ENCODE measurements at places on chromosomes 3 and 15.

GRCh38 chr3:116474801-116475200 is 29.5 kb upstream of the LSAMP start:
- no peak for DNase-seq

GRCh38 chr3:60096403-60096802 is 1046.6 kb upstream of the CFAP20DC start:
- no peak for DNase-seq

DNA sequence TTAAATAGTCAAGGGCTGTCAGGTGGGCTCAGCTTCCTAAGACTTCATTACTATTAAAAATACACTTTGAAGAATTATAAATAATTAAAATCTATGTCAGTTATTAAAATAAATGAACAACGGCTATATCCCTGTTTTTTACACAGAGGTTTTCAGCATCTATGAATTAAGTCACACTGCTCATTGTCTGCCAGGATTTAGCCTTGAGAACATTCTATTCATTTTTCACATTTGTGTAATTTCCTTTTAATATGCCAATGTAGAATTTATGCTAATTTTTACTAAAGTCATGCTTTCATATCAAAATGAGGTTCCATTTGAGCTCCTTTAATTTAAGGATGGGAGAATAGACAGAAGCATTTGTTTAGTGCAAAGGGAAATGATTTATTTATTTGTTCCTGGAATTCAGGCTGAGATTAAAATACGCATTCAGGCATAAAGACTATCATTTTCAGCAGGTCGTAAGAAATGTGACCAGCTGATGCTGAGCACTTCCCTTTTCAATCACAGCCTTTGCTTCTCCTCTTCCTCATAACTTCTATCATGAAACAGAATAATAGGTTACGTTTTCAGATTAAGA is 345.1 kb downstream of the MFSD1 start:
- no peak for DNase-seq

- no peak for DNase-seq
These were observed 6.3 kb downstream of the XCR1 start for GRCh38 chr3:46020766-46021510.

DNA sequence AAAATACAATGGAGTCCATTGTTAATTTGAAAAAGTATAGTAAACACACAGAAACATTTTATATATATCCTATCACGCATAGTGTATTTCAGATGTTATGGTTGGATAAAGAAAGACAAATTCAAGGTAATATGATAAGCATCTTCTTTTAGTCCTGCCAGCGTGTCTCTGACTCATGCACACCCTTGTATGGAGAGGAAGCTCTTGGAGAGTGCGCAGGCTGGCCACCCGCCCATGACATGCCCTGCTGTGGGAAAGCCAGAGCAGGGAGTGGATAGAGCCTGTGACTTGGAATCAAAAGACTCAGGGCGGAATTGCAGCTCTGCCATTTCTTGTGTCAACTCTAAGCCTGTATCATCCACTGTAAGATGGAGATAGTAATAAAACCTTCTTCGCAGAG is 23.0 kb upstream of the COPG1 start:
- DNase-seq: peak; percentile 20

GRCh38 chr15:45728641-45729040 is 93.8 kb downstream of the SQOR start:
- DNase-seq: no peak

DNA sequence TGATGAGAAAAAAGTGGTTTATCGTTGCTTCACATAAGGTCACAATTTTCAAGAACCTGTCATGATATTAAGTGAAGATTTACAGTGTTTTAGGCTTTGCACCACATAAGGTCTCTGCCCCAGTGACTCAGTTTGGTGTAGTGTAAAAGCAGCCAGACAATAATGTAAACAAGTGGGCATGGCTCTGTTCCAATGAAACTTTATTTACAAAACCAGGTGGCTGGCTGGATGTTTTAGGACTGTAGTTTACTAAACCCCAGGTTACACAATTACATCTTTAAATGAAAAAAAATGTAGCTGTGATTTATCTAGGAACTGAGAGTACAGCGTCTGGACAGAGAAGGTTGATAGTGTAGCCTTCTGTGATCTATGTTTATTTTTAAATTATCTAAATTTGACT is 9.7 kb upstream of the FBXL22 start:
- DNase-seq: no peak

DNA sequence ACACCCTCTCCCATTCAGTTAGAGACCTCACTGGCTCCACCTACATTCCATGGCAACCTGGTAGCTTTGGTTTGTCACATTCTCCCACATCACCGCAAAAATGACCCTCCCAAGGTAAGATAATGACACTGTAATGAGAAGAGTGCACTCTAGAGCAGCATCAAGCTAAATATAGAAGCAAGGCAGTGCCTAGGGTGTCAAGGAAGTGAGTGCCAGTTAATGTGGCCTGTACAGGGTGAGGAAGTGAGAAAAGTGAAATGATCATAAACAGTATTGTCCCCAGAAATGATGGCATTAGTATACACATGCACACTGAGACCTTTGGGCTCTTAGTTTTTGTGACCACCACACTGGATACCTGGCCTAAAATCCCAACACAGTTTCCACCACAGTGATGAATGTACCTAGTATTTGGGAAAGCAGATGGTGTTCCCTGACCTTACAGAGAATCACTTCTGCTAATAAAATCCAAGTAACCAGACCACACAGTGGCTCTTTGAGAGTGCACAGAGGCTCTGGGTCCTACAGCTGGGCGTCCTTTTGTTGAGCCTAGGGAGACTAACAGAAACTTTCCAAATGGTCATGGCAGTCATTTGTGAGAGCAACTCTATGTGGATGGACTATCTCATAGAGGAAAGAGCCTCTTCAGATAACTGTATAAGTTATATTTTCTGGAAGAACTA is 106.6 kb downstream of the ARPP21 start:
- DNase-seq: peak; percentile 94

- peak; percentile 53 for DNase-seq
These were observed 435 bp downstream of the RAB27A start for GRCh38 chr15:55289011-55289745.

GRCh38 chr3:79255292-79255691 is 512.5 kb downstream of the ROBO1 start:
- DNase-seq: no peak

DNA sequence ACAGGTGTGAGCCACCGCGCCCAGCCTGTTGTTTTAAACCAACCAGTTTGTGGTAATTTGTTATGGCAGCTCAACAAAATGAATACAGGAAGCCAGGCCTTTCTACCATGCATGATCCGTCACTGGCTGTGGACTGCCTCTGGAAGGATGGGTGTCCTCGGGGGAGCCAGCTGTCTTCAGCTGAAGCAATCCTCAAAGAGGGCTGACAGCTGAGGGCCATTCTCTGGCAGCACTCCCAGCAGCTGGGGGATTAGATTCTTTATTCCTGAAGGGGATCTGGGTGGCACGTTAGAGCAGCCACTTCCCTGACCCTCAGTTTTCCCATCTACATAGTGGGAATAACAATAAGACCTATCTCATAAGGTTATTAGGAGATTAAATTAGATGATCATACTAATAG is 24.4 kb downstream of the POLR2M start:
- DNase-seq: no peak

DNA sequence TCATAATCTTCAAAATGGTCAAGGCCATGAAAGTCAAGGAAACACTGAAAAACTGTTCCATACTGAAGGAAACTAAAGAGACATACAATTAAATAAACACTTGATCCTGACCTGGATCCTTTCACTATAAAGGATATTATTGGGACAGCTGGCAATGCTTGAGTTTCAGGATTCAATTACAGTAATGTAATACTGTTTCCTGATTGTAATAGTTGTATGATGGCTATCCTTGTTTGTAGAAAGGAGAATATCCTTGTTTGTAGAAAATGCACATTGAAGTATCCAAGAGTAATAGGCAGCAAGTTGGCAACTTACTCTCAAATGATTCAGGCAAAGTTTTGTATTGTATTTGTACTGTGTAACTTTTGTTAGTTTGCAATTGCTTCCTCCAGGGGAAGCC is 4.6 kb downstream of the CIDEC start:
- no peak for DNase-seq

DNA sequence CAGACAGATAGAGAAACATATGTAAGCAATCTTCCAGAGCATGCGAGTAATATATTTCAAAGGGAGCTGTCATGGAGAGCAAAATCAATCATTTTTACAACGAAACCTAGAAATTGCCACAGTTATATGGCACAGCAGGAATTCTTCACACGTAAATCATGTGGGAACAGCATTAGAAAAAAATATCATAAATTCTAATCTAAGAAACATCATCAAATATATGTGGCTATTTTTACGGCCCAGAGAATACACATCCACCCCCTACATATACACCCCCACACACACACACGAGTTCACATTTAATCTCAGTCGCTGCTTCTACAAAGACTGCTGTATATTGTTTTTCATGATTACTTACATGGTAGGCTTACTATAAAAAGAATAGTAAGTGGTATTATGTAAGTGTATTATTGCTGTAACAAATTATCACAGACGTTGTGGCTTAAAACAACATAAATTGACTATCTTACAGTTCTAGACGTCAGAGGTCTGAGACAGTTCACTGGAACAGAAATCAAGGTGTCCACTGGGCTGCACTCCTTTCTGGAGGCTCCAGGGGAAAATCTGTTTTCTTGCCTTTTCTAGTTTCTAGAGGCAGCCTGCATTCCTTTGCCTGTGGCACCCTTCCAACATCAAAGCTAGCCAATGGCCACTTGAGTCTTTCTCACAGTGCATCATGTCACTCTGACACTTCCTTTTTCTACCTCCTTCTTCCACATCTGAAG is 363.3 kb downstream of the ULK4 start:
- peak; percentile 10 for DNase-seq

GRCh38 chr15:82292271-82292670 is 29.7 kb downstream of the SAXO2 start:
- no peak for DNase-seq

DNA sequence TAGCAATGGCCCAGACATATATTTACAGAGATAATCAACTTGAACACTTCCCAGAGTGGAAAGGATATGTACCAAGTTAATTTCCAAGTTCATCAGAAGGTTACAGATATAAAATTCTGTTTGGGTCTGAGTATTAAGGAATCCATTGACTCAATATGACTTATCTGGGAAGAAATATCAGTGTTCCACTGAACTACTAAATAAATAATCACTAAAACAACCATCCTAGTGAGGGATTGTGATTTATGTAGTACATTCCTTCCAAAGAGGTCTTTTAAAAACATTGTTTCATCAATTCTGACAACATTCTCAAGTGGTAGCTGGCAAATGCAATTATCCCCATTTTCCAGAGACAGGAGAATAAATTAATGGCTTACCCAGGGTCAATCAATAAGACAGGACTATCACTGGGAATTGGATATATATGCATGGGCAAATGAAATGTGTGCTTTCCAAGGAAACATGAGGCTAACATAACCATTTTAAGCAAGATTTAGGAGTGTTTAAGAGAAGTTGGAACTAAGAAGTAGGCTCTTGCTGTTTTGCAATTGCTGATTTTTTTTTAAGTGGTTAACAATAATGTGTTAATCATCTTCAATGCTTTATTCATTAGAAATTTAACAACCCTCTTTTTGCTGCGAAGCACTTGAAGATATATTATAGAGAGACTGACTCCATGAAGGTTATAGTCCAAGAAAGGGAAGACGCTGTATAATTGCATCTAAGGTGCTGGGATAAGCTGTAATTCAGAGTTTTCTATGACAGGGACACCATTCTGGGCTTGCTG is 37.9 kb downstream of the SLC9A9 start:
- no peak for DNase-seq

GRCh38 chr3:14371573-14372474 is 30.6 kb upstream of the SLC6A6 start:
- DNase-seq: peak; percentile 64

DNA sequence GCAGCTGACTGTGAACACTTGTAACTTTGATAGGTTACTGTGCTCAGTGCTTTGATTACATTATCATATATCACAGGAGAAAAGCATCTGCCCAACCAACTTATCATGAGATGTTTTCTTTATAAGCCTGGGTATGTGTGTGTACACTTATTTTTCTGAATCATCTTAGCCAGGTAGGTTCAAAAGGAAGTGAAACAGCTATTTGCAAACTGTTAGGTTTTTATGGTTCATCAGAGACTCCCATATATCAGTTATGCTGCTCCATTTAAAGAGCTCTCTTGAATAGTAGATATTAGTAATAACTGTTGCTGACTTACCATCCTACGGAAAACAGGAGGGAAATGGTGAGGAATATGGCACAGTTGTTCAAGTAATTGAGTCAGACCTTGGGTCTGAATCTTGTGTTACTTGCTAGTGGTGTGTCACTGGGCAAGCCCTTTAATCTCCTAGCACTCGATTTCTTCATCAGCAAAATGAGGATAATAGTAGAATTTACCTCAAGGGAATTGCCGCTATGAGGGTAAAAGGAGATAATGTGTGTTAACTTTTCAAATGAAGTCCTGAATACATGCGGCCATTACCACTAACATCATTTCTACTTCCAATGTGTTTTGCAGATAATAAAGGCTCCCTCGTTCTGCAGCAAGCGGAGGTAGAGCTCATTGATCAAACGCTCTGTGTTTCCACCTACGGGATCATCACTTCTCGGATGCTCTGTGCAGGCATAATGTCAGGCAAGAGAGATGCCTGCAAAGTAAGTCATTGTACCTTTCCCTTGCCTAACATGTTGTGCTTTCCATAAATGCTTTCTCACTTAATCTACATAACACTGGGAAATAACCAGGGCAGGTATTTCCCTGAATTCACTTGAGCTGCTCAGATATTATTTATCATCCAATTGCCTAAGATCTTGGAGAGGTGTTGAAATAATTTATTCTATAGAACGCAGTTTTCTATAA is 7.8 kb upstream of the C3orf52 start:
- DNase-seq: no peak

DNA sequence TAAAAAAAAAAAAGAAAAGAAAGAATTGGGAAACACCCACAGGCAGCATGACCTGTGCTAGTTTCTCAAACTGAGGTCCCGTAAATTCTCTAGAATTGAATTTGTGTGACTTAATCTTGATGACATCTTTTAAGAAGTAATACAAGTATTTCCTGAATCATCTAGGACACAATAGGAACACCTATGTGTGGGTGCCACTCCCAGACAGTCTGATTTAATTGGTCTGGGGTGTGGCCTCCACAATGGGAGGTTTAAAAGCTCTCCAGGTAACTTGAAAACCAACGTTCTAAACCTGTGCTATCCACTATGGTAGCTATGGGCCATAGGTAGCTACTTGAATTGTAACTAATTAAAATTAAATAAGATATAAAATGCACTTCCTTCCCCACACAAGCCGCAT is 28.1 kb downstream of the CFAP92 start:
- DNase-seq: no peak

DNA sequence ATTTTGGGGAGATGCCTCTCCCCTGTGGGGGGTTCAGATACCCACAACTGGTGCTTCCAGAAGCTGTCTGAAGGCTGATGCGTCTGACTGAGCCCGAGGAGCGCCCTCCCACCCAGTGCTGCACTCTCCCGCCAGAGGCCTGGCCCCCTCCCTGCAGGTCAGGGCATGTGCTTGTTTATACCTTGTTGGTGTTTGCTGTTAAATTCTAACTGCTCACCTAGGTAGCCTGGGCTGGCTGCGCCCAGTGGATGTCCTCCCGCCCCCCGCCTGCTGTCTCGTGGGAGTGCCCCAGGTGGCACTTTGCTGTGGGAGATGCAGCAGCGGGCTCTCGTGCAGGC is 12.9 kb downstream of the KLF13 start:
- DNase-seq: no peak
